ENCODE measurements at places on chromosomes 2 and 18.

DNA sequence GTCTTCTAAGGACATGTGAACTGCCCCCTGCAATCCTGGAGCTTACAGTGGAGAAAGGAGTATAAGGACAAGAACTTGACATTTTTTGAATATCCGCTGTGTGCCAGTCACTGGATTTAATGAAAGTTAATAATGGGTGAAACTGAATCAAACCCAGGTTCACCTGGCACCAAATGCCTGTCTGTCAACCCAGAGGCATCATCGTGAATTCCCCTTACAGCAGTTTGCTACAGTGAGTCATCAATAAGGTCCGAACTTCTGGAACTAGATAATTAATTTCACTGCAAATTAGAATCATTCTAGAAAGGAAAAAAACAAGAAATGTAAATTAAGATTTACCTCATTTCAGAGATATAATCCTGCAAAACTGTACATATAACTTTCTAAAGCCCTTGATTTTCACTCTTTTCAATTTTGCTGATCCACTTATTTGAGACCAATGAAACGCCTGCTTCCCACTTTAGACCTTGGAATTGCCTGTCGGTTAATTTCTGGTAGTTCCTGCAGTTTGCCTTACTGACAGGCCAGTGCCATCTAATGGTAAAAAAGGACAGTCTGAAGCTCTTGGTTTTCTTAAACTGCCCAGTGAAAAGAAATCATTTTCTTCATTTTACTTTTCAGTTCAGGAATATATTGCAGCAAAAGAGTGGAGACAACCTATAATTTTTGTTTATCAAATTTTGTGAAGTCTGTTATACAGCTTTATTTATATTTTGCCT lies 8.2 kb downstream of the DSG2 start:
- no peak for DNase-seq

DNA sequence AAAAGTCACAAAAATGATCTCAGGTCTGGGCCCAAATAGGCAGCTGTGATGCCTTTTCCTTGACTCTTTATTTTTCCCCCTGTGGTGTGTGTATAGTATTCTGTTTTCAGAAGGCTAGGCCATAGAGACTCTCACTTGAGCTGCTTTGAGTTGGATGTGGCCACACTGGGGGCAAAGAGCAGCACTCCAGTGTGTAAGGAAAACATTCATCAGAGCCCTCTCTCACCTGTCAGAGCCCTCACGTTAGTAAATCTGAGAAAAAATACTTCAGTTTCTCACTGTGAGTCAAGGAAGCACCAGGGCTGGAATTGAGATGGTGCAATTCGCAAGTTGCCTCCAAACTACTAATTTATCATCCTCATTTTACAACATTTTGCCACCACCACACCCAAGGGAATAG lies 136.1 kb downstream of the ST6GAL2 start:
- no peak for DNase-seq

DNA sequence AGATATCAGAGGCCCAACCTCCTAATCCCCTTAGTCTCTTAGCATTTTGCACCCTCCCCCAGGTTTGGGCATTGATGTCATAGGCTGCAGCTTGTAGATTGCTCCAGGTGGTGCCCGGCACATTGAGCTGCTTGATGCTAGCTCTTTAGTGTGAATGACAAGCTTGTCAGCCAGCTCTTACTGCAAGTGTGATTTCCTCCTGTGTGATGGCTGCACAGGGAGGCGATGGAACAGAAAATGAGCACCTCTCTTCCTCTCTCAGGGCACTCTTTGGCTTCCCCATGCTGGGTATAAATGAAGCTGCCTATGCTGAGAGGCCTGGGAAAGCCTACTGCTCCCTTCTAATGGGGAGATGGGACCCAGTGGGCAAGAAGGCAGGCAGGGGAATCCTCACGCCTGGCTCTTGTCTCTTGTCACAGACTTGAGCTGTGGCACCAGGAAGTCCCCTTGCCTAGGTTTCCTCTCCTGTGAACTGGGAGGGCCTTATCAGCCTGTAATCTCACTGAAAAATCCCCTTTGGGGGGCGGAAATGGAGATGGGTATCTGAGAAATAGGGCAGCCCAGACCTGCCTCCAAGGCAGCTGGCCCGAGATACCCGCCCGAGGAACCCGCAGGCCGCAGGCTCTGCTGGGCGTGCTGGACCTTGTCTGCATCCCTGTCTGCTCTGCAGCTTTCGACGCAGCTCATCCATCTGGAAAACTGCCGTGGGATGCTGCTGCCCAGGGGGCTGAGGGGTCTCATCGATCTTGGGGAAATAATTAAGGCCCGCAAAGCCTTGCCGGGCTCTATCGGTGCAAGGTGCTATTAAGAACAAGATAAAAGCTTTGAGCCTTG lies 163.5 kb upstream of the CXCR4 start:
- DNase-seq = no peak

DNA sequence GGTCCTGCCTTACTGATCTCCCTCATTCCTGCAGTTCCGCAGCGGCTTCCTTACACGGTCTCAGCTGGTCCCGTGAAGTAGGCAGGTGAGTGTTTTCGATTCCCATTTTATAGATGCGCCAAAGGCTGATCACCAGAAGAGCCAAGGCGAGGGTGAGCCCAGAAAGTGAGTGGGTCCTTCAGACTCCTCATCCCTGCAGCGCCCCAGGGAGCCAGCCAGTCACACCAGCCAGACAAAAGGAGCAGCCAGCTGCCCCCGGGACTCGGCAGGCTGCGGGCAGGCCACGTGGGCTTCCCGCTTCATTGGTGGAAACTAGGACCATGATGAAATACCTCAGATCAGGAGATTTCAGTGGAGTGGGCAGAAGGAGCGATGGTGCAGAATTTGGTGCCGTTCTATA lies 85.9 kb downstream of the SMAD7 start:
- no peak for DNase-seq

DNA sequence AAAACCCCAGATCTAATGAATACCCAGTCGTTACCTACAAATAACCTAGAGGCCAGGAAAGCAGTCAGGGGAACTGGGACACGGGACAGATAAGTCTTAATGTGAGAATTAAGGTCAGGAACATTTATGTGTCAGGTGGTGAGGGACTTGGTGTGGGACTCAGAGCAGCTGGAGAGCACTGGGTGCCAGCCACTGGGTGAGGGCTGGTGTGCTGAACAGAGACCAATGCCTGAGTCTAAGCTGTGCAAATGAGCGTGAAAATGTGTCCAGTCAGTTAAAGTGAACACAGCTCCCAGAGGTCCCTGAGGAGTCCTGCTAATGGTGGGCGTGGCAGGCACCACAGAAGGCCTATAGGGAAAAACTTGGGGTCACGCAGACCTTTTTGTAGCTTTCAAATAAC lies 225.9 kb downstream of the C1D start:
- no peak for DNase-seq

GRCh38 chr2:126409850-126410249 lies 246.1 kb upstream of the GYPC start:
- DNase-seq = no peak

GRCh38 chr2:81675641-81676040 lies 1371.1 kb upstream of the LRRTM1 start:
- DNase-seq = no peak

DNA sequence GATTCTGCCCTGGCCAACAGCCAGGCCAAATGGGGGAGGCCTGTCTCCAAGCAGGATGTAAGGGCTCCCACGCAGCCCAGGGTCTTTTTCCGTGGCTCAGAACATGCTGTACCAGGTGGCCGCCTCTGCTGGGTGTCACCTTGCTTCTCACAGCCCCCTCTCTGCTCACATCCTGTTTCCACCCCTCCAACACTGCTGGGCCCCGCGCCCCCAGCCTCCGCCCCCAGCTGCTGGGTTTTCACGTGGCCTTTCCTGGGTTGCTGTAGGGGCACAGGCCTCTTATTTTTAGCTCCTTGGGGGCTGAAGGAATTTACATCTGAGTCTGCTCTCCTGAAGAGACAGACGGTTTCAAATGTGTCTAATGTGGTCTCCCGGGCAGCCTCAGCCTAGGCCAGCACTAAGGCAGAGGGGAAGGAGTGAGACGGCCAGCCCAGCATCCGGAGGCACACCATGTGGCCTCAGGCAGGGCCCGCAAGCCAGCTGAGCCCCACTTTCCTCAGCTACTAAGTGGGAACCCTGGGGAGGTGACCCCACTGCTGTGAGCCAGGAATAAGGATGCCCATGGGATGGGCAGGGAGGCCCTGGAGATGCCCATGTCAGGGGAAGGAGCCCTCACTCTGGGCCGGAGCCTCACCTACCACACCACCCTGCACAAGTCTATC lies 18.7 kb upstream of the DUSP2 start:
- no peak for DNase-seq

DNA sequence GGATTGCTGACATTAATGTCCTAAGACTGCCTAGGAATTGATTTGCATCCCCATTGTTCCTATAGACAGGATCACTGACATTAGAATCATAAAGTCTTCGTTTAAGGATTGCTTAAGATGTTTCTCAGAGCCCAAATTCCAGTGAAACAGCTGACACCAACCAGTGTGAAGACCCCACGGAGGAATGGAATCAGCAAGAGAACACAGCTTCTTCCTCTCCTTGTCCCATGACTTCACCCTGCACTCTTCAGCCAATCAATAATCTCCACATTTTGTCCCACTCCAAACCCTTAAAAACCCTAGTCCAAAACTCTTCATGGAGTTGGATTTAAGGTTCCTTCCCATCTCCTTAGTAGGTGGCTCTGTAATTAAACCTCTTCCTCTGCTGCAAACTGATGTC lies 157.0 kb upstream of the NDUFV2 start:
- no peak for DNase-seq

DNA sequence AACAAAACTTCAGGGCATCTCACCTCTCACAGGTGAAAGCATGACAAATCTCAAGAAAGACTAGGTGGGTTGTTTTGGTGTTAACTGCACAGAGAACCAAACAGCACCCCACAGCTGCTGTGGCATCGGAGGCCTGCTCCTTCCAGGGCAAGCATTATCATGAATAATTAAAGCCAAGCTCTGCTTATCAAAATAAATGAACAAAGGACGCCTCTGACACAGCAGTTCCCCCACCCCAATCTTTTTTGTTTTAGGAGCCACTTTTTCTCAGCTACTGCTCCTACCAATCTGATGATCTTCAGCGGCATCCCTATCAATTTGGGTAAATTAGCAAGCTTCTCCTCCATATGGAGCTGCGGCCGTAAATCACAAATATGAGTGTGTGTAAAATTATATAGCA lies 58.6 kb downstream of the KLF7 start:
- DNase-seq = no peak

DNA sequence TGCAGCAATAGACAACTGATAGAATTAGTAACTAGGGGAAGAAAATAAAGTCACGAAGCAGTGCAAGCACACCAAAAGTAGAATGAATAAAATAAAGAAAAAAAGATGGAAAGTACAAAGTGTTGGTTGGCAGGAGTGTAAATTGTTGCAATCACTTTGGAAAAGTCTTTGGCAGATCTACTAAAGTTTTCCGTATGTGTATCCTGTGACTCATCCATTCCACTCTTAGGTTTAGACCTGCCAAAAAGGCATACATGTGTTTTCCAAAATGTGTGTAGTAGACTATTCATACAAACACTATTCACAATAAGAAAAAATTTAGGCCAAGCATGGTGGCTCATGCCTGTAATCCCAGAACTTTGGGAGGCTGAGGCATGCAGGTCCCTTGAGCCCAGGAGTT lies 282.1 kb upstream of the FSIP2 start:
- DNase-seq = no peak

- peak; percentile 27 for DNase-seq
These were observed 189.9 kb upstream of the TANK start for GRCh38 chr2:160970052-160970965.

DNA sequence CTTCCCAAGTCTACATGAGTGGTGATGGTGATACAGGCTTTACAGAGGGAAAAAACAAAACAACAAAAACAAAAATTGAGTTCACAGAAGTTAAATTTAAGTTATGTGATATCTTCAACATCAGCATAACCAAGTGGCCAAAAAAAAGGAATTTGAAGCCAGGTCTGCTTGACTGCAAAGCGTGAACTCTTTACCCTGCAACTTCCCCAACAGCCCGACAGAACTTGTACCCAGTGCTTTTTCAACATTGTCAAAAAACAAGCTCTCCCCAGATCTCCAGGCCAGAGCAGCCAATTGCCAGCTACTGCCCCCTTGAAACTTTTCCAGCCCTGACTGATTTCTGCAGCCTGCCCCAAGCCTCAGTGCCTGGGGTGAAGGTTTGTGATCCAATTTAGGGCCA lies 76.7 kb downstream of the RNF144A start:
- no peak for DNase-seq

GRCh38 chr2:38446418-38446817 lies 69.3 kb upstream of the ATL2 start:
- no peak for DNase-seq

GRCh38 chr2:135512099-135512498 lies 18.9 kb downstream of the ZRANB3 start:
- DNase-seq = no peak

DNA sequence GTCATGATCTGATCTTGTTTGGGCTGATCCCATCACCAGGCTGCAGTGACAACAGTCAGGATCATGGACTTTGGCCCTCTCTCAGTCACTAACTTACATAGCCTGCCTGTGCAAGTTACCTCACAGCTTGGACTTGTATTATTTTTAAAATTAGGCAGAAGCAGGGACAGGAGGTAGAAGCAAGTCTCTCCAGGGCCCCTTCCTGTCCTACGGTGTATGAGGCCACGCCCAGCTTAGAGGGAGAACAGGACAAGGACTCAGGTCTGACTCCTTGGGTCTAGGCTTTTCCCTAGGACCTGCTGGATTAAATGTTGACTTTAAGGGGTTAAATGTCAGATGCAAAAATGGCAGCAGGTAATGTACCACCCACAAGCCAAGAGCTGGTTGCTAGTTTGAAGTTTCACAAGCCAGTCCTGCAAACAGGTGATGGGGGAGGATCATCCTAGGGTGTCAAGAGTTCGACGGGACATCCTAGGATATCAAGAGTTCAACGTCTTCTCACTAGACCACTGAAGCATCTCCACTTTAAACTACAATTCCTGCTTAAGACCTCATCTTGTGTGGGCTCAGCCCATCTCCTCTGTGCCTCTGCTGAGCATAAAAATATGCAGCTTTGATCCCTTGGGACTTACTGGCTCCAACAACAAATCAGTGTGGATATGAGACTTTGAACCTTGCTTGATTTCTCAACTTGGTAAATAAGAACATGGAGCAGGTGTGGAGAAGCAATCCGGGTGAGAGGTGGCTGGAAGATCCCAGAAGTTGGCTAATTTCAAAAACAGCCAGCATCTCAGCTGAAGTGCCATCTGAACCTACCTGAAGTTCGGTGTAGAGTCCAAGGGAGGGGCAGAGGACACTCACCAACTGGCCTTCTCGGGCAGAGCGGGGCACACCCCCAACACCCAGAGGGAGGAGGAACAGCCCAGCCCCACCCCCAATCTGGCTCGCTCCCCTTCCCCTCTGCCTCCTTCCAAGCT lies 39.5 kb downstream of the SFXN5 start:
- DNase-seq = no peak

DNA sequence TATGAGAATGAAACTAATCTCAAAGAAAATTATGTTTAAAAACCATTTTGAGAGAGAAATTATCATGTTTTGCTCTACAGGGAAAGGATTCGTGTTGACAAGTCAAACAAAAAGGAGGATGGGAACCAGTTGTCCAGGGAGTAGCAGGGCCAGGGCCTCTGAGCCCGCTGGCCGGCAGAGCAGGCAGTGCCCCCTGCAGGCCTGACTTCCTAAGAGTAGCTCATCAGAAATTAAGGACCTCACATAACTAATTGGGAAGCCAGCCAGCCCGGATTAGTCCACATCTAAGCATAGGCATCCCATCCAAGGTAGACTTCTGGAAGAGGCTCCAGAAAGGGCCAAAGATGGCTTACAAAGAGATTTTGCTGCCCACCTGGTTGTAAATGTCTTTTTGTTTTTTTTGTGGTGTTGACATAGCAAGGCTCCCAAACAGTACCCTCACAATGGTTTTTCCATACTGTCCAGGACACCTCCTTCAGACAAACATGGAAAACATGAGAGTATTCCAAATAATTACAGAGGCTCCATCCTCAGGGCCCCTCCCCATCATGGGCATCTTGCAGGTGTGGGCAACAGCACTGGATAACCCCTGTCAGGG lies 241.2 kb upstream of the TANK start:
- DNase-seq = no peak

Measured in NCI-H1048 (cell line).